ENCODE measurements at places on chromosomes 1 and 21. TPM values are rescaled to one million over a fixed set of nuclear protein-coding genes. Genes with fewer than 3 reads are reported as not detected.

- H3K27me3 ChIP-seq = no peaks in the 10 kb centered on the region
- no peaks in the 10 kb centered on the region for H3K36me3 ChIP-seq
- no peaks in the 10 kb centered on the region for H3K4me1 ChIP-seq
- no peak overlapping the region for H3K27ac ChIP-seq
- no peak overlapping the region for H3K4me3 ChIP-seq
- no peak for DNase-seq
These were observed 27.2 kb upstream of the TSPAN2 start for GRCh38 chr1:115116512-115116911.

GRCh38 chr1:32681509-32681908, 21.1 kb downstream of the SYNC start:
- no peaks in the 10 kb centered on the region for H3K27me3 ChIP-seq
- peak overlapping the region; percentile 65 for H3K27ac ChIP-seq

- H3K4me3 ChIP-seq = no peak overlapping the region
- H3K4me1 ChIP-seq = no peaks in the 10 kb centered on the region
- no peaks in the 10 kb centered on the region for H3K36me3 ChIP-seq
- no peaks in the 10 kb centered on the region for H3K27me3 ChIP-seq
- no peak for DNase-seq
These were observed 1018.5 kb downstream of the ADGRL2 start for GRCh38 chr1:82819234-82819633.

DNA sequence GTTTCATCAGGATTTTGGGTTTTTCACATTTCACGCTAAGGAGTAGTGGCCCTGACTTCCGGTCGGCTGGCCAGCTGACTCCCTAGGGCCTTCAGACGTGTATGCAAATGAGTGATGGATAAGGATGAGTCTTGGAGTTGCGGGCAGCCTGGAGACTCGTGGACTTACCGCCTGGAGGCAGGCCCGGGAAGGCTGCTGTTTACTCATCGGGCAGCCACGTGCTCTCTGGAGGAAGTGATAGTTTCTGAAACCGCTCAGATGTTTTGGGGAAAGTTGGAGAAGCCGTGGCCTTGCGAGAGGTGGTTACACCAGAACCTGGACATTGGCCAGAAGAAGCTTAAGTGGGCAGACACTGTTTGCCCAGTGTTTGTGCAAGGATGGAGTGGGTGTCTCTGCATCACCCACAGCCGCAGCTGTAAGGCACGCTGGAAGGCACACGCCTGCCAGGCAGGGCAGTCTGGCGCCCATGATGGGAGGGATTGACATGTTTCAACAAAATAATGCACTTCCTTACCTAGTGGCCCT, 23.1 kb upstream of the TNFRSF1B start:
- peak overlapping the region; percentile 34 for H3K27ac ChIP-seq
- H3K27me3 ChIP-seq = no peaks in the 10 kb centered on the region
- H3K4me3 ChIP-seq = no peak overlapping the region
- no peaks in the 10 kb centered on the region for H3K36me3 ChIP-seq

- peaks cover 51% of the 10 kb centered on the region for H3K27me3 ChIP-seq
- H3K4me3 ChIP-seq = no peak overlapping the region
- DNase-seq = no peak
- H3K36me3 ChIP-seq = no peaks in the 10 kb centered on the region
- no peak overlapping the region for H3K27ac ChIP-seq
These were observed 5.9 kb downstream of the LHX9 start for GRCh38 chr1:197923038-197923437.

DNA sequence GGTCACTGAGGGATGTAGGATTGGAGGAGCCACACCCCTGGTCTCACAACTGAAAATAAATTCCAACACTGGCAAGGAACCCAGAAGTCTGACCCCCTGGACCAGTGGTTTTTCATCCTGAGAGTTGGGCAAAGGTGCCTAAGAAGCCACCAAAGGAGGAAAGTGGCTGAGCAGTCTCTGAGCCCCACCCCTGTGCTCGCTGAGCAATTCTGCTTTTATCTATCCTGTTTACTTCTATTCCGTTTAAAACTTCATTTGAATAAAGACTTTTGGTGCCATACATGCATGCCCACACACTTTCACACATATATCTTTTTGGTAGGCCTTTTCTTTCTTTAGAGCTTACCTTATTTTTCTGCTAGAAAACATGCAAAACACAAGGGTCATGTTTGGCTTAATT, 13.9 kb upstream of the CD53 start:
- no peak overlapping the region for H3K27ac ChIP-seq
- H3K36me3 ChIP-seq = no peaks in the 10 kb centered on the region
- no peaks in the 10 kb centered on the region for H3K27me3 ChIP-seq
- H3K4me1 ChIP-seq = no peaks in the 10 kb centered on the region

GLIS1 gene
- total RNA-seq = not detected

SPATA1 gene
- 0.41 TPM for total RNA-seq

AXDND1 gene
- not detected for total RNA-seq

All from sigmoid colon (tissue), 7 donors.